ENCODE measurements at places on chromosomes 13 and 19.

- DNase-seq: no peak
Measured at GRCh38 chr13:96214824-96215445, 125.0 kb downstream of the HS6ST3 start.

DNA sequence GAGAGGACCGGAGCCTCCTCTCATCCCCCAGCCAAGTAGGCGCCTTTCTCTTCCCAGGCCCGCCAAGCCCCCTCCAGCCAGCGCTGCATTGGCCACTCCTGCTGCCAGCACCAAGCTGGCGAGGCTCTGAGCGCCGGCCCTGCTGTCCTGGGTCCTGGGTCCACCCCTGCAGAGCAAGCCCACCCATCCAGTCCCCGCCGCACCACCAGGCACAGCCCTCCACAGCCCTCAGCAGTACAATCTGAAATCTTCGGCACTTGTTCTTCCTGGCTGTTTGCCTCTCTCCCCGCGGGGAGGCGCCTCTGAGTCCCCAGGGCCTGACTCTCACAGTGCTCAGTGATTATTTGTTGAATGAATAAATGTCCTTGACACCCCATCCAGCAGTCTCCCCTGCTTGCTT lies 236.4 kb upstream of the SGCG start:
- DNase-seq: no peak

GRCh38 chr13:33472446-33472845 lies 186.9 kb upstream of the STARD13 start:
- no peak for DNase-seq

DNA sequence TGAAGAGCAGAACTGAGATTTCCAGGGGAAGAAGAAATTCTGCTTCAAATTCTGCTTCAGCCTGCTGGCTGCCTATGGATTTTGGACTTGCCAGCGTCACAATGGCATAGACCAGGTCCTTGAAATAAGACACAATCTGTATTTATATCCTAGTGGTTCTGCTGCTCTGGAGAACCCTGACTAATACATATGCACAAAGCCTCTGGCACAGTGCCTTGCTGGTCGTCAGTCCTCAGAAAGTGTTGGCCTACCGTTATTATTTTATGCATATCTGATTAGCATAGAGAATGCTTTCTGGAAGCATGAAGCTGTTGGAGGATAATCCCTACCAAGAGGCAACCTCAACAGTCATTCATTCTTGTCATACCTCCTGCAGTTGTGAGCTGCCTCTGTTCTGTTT lies 213.7 kb downstream of the B3GLCT start:
- DNase-seq: no peak

- no peak for DNase-seq
Measured at GRCh38 chr19:46454244-46454643, 17.1 kb downstream of the PNMA8A start.

GRCh38 chr19:13795595-13796300 lies 505 bp downstream of the ZSWIM4 start:
- no peak for DNase-seq

DNA sequence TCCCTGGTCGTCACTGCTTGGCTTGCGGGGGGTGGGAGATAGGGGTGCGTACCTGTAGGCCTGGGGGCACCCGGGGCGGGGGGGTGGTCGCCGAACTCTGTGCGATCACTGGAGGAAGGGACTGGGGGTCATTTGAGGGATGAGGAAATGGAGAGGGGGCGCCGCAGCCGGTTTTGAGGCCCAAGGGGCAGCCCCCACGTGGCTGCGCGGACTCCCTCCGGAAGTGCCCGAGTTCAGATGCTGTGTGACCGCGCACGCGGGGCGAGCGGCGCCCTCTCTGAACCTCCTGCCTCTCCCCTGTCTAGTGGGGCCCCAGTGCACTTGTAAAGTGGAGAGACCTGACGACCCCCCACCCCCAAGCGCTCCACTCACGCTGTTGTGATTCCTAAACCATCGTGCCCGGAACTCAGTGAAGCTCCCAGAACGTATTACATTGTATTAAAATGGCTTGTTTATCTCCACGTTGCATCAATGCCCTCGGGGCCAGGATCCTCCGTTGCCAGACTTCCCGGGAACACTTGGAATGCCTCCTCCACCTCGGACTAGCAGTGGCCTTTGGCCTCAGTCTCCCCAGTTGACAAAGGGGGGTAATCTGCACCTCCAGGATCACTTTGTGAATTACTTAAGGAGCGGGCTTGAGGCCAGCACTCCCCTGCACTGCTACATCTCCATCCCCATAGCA lies 3.0 kb upstream of the NANOS3 start:
- no peak for DNase-seq

- DNase-seq: no peak
Measured at GRCh38 chr13:42964761-42965161, 27.3 kb downstream of the EPSTI1 start.

DNA sequence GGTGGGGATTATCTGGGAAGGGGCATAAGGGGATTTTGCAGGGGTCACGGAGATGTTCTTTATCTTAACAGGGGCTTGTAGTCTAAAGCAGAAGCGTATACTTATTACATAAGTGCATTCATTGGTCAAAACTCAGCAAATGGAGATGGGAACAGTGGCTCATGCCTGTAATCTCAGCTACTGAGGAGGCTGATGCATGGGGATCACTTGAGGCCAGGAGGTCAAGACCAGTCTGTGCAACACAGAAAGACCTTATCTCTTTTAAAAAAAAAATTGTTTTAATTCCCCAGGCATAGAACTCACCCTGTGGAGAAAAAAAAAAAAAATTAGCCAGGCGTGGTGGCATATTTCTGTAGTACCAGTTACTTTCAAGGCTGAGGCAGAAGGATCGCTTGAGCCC lies 18.9 kb downstream of the FAM187B start:
- DNase-seq: no peak

DNA sequence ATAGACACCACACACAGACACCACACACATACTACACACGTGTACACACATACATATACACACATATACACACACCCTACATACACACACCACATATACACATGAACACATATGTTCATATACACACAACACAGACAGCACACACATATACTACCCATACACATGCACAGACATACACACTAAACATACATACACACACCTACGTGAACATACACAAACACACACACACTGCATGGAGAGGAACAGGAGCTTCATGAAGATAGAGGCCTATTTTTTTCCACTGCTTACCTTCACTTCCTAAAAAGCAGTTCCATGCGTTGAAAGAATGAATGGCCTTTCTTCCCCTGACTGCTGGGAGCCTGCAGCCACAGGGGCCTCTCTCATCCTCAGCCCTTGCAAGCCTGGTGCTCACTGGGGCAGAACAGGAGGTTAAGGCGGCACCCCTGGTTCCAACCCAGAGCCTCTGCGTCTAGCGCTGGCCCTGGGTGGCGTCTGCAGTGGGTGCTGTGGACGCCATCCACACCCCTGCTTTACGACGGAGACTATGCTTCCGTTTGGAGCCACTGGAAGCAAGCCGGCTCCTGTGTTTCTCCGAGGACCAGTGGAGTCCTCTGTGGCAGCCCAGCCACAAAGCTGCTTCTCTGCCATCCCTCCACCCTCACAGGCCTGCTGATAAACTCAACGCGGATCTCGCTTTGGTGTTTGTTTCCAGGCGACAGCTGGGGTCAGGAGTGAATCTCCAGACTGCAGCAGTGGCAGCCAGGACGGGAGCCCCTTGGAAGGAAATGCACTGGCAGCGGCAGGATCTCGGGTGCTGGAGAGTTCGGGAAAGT lies 1.9 kb upstream of the RASA3 start:
- DNase-seq: no peak

GRCh38 chr13:78762825-78763224 lies 103.9 kb upstream of the OBI1 start:
- no peak for DNase-seq

GRCh38 chr13:45473627-45474026 lies 8.9 kb downstream of the COG3 start:
- no peak for DNase-seq

DNA sequence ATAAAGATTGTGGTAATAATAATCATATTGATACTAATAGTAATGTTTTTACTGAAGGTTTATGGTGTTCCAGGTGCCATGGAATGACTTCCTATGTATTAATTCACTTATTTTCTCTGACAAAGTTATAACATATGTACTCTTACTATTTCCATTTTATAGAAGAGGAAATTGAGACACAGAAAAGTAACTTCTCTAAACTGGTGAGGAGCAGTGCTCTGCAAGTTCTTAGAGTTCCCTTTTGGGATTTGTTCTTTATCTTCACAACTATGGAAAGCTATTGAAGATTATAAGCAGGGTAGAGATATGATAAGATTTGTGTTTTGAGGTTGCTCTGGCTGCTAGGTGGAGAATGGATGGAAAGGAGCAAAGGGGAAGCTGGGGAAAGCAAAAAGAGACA lies 83.9 kb upstream of the OLFM4 start:
- DNase-seq: no peak

- no peak for DNase-seq
Measured at GRCh38 chr19:10945264-10945663, 15.6 kb upstream of the SMARCA4 start.

GRCh38 chr13:98999639-98999952 lies 21.7 kb upstream of the DOCK9 start:
- DNase-seq: no peak

- no peak for DNase-seq
Measured at GRCh38 chr13:78376822-78377221, 226.5 kb downstream of the POU4F1 start.

DNA sequence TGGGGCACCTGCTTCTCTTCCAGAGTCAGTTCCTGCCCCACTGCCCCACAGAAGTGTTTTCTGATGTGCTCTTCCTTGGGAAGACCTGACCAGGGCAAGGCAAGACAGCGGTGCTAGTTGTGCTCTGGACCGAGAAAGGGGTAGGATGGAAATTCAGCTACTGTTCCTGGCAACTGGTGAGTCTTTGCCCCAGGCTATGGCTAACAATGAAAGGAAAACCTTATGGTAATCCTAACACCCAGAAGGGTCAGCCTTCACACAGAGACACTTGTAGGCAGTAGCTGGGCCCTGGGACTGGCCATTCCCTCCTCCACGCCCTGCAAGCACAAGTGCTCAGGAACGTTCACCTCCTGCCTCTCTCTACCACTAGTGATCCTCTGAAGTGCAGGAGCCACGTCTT lies 9.6 kb upstream of the CYSLTR2 start:
- no peak for DNase-seq

Measured in COLO829 (cell line).